ENCODE measurements at places on chromosomes 5 and 9.

- DNase-seq: no peak
Observed at GRCh38 chr5:56229111-56229510, 4.0 kb downstream of the ANKRD55 start.

- DNase-seq: no peak
Observed at GRCh38 chr5:122258241-122258640, 53.8 kb upstream of the SNCAIP start.

DNA sequence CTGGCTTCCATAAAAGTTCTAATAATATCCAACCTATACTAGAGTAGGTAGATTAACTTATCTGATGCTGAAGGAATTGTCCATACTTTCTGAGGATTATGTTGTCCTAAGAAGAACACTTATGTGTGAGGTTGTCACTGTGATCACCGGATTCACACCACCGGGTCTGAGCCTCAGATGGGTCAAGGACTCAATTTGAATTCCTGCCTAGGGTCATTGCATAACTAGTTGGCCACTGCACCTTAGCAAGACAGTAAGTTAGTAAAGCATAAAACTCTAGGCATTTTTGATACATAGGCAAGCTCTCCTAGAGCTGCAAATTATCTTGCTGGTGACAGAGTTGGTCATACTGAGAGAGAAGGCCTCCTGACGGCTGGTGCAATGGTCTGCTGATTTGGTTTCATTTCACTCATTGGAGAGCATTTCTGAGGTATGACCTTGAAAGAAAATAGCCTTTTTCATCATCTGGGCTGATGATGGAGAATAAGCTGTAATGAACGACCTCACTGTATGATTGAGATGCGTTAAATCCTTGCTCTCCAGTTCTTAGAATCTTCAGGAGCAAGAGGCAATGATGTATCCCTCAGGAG, 72.0 kb upstream of the CKMT2 start:
- no peak for DNase-seq

- no peak for DNase-seq
Observed at GRCh38 chr9:79945016-79945415, 373.3 kb downstream of the TLE4 start.

GRCh38 chr5:75055727-75056144, 3.4 kb upstream of the GCNT4 start:
- DNase-seq: no peak

GRCh38 chr5:68562308-68562707, 346.8 kb downstream of the PIK3R1 start:
- no peak for DNase-seq

- DNase-seq: no peak
Observed at GRCh38 chr5:137997726-137998213, 35.1 kb downstream of the FAM13B start.

GRCh38 chr9:129383019-129383560, 205.0 kb upstream of the IER5L start:
- no peak for DNase-seq

GRCh38 chr9:91034976-91035824, 233.6 kb downstream of the SYK start:
- DNase-seq: no peak

DNA sequence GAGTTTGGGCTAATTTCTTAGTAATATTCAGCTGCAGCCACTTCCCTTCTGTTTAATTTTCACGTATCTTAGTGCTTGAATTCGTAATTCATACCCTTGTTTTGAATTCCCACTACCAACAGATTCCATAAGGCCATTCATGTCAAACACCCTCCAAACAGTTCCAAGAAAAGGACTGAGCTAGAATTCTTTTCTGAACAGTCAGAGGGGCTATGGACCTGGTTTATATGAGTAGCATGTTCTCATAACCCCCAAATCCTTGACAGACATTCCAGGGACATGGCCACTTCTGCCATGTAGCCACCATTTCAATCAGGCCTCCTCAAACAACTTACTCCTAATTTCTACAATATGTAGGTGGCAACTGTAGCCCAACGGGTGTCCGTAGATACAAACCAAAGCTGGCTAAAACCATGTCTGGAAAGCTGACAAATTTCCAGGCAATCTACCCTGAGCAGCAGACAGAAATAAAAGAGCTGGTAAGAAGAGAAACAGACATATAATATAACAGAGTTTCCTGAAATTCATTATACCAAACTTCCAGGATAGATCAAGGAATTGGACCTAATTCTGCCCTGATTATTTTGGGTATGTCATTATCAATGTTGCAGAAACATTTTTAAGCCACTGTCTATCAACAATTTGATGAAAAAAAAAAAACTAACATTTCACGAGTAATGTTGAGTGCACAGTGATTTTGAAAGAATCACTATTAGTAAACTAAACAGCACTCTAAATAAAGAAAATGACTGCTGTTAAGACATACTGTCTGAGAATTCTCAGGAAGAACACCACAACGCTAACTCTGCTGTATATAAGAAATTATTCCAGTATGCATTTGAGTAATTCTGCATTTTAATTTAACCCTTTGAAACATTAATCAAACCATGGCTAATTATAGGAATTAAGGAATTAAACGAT, 40.7 kb downstream of the EBF1 start:
- no peak for DNase-seq

Measured in neural crest cell (in vitro differentiated cells).